ENCODE measurements at places on chromosomes 12 and 14. TPM values are rescaled to one million over a fixed set of nuclear protein-coding genes. Genes with fewer than 3 reads are reported as not detected.

- DNase-seq, result no peak
These were observed 19.1 kb downstream of the CAMKK2 start for GRCh38 chr12:121277374-121277759.

GRCh38 chr12:111434680-111435338 lies 29.1 kb downstream of the SH2B3 start:
- DNase-seq, result peak; percentile 79

GRCh38 chr12:102691773-102692555 lies 211.6 kb upstream of the IGF1 start:
- DNase-seq, result no peak

- DNase-seq, result no peak
These were observed 42.2 kb upstream of the DBX2 start for GRCh38 chr12:45093051-45093450.

- DNase-seq, result no peak
These were observed 33.5 kb downstream of the UNC79 start for GRCh38 chr14:93464271-93464670.

GRCh38 chr12:1174659-1175058 lies 183.6 kb downstream of the ERC1 start:
- DNase-seq, result no peak

DNA sequence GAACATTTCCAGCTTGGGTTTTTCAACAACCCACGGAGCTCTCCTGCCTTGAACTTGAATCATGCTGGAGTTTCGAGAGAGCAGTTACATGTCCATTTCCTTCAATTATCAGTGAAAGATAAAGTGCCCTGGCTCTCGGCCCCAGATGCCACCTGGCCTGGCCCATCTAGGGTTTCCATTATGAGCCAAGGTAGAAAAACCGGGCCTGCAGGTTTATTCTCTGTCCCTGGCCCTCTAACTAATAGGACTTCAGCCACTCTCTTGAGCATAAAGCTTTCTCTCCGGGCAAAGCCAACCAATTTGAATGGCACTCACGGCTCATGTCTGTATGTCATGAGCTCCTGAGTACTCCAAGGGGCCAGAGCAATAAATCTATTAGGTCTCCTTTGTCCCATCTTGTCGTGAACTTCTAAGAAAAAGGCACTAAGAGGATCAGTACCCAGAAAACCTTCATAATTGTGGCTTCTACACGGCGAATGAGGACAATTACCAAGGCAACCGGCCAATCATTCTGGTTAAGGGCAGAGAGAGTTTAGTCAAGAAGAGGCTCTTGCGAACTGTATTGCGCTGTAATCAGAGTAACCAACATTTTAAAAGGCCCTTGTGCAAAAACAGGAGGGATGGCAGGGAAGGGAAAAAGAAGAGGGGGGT lies 392.3 kb downstream of the MED13L start:
- no peak for DNase-seq

DNA sequence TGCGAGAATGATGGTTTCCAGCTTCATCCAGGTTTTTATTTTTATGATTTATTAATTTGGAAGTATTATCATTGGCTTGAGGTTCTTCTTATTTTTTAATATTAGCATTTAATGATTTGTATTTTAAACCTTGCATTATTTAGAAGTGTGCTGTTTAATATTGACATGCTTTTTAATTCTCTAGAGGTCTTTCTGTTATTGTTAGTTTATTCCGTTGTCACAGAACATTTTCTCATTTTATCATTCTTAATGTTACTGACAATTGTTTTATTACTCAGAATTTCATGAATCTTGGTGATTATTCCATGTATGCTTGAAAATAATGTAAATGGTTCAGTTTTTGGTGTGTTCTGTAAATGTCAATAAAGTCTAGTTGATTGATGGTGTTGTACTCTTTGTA lies 463.5 kb upstream of the NOVA1 start:
- no peak for DNase-seq

DNA sequence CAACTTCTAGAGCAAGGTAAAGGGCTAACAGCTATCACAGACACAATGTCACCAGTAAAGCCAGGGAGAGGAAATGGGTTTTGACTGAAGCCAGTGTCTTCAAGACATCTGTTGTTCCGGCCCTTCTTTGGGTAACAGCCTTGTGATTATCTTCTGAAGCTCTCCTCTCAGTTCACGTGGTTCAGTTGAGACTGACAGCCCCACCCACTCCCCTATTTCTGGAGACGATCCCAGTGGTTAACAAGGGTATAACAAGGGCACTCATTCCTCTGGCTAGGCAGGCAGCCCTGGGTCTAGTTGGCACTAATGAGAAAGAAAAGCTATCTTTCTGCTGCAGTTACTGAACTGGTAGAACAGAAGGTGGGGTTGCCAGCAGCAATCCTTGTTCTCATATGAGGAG lies 6.9 kb downstream of the GNPTAB start:
- peak; percentile 61 for DNase-seq

DNA sequence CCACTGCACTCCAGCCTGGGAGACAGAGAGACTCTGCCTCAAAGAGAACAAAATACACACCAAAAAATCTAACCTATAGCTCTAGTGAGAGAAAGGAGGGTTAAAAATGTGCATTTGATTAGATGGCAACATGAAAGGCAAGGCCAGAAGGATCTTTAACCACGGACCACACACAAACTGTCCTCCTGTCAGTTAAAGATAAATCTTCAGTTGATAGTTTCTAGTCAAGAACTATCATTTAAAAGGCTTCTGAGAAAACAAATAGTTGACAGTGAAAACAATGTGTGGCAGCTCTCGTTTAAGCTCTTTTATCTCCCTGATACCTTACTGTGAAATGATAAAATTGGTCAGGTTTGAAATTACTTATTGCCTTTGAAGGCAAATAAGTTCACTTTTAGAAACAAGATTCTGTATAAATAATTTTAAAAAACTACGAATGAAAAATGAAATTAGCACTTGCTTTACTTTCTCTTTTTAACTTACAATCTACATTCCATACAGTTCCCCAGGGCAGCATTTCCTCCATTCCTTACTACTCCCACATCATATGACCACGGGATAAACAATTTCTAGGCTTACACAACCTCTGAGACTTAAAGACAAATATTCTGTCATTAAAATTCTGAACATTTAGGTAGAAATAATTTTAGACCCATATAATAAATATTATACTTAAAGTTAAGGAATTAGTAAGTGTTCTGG lies 71.4 kb upstream of the GNPNAT1 start:
- DNase-seq, result no peak

DNA sequence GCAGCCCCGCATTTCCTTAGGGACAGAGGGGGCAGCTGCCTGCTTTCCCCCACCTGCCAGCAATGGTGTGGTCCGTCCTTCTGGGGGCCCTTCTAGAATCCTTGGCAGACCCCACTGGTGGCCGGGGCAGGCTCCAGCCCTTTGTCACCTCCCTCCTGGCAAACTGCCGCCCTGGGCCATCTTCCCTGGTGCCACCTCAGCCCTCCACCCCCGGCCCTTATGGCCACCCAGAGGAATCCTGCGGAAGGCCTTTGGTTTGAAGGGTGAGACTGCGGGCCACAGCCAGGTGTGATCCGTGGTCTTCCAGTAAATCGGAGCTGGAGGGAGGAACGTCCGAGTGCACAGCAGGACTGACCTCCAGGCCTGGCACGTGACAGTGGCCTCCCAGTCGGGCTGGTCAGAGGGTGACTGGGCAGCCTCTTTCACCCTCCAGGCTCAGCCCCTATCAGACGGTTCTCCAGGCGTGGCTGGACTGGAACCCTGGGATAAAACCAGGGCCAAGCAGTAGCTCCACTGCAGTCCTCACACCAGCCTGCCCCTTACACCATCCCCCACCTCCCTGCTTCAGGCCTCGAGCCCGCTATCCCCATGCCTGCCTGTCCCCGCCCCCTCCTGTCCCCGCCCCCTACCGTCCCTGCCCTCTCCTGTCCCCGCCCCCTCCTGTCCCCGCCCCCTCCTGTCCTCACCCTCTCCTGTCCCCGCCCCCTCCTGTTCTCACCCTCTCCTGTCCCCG lies 12.4 kb downstream of the FBRSL1 start:
- DNase-seq, result no peak

GRCh38 chr14:50318031-50318626 lies 6.0 kb downstream of the DMAC2L start:
- no peak for DNase-seq

DNA sequence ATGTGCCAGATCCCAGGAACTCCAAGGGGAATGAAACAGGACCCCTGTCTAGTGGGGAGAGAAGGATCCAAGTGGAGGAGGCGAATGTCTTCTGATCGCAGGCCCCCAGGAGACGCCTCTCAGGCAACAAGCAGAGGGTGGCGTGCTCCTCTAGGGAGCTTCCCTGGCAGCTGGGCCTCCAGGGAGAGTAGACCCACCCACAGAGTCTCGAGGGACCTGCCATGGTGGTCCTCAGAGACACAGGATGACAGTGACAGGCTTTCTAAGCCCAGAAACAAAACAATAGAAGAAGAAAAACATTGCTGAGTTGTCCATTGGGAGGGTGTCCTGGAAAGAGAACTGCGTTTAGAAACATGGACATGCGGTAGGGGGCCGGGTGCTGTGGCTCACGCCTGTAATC lies 140.6 kb upstream of the MAP1LC3B2 start:
- no peak for DNase-seq

GRCh38 chr12:96773031-96773430 lies 134.0 kb upstream of the NEDD1 start:
- DNase-seq, result no peak

- no peak for DNase-seq
These were observed 62.7 kb downstream of the FBXO34 start for GRCh38 chr14:55333711-55334485.

- no peak for DNase-seq
These were observed 156.2 kb downstream of the CAND1 start for GRCh38 chr12:67425394-67425793.

GRCh38 chr12:19125325-19125724 lies 4.2 kb upstream of the PLEKHA5 start:
- DNase-seq, result no peak

GRCh38 chr12:48069241-48069640 lies 36.6 kb downstream of the SENP1 start:
- no peak for DNase-seq

- no peak for DNase-seq
These were observed 66.6 kb downstream of the DAAM1 start for GRCh38 chr14:59254911-59255545.

GRCh38 chr12:50537538-50537919 lies 32.7 kb downstream of the DIP2B start:
- no peak for DNase-seq

GRCh38 chr14:61257469-61258057 lies 23.6 kb downstream of the TMEM30B start:
- DNase-seq, result no peak

DNA sequence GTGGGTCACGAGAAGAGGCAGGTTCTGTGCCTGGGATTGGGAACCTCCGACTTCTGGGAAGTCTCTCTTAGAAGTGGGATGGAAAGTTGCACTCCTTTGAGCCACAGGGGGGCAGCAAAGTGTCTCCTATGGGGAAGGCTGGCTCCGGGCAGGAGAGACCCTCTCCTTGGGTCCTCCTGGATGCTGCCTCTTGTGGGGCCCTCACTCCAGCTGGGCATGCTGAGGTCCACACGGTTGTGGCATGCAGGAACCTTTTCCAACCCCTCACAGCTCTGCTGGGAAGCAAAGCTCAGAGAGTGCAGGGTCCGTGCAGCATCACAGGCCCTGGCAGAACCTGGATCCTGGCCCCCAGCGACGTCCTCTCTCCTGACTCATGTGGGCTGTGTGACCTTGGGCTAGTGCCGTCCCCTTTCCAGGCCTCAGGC lies 17.4 kb downstream of the SDSL start:
- DNase-seq, result no peak

GRCh38 chr12:76480796-76481195 lies 78.8 kb downstream of the OSBPL8 start:
- no peak for DNase-seq

The RHEBL1 gene
- 0.48 TPM for total RNA-seq

The FAM90A1 gene
- total RNA-seq, result not detected

The NYNRIN gene
- 8.8 TPM for total RNA-seq

The EEA1 gene
- total RNA-seq, result 22.1 TPM

The PTGDR gene
- total RNA-seq, result 0.89 TPM

The TAPBPL gene
- total RNA-seq, result 11.1 TPM

The CMA1 gene
- 1.9 TPM for total RNA-seq

The CLEC6A gene
- total RNA-seq, result not detected

The NKX2-8 gene
- not detected for total RNA-seq

The TPPP2 gene
- 0.81 TPM for total RNA-seq

The IL22 gene
- total RNA-seq, result not detected

The MYF5 gene
- not detected for total RNA-seq

The PAX9 gene
- total RNA-seq, result not detected

The EIF2B2 gene
- total RNA-seq, result 29.5 TPM
